ENCODE measurements at places on chromosomes 13 and 19.

GRCh38 chr19:41376241-41376997 is at the start of gene TMEM91:
Gene TMEM91 (plus strand): TSS chr19:41376533. CDS start chr19:41378310, 1,777 bp downstream.
- peak; percentile 46 for DNase-seq

DNA sequence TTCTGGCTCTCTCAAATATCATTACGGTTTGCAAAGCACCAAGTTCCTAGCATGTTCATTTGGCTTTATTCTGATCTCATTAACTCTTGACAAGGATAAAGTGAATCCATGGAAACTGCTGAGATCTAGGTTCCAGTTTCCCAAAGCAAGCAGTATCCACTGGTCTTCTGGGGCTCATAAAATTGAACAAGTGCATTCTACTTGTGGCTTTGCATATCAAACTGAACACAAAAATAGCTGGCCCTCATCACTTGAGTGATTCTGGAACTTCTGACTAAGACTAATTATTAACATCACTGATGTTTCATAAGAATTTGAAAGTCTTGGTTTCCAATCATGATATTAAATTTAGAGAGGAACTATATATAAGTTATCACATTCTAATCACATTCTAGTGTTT is 6.3 kb upstream of the KCTD12 start:
- no peak for DNase-seq

DNA sequence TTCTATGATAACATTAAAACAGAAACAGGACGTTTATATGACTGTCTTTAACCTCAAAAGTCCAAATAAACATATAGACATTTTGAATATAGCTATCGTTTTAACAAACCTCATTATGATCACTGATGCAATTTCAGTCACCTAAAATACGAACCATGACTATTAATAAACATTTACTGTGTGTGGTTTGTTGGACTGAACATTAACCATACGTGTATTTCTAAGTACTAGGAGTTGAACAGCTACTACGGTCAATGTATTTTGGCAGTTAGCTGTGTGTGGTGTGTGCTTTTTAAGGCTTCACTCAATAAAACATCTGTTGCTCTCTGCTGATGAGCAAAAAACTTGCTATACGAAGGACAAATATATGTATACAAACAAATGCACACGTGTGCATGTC is 281.4 kb downstream of the ABCC4 start:
- no peak for DNase-seq

- no peak for DNase-seq
Observed at GRCh38 chr19:47754206-47755064, 9.1 kb downstream of the NOP53 start.

DNA sequence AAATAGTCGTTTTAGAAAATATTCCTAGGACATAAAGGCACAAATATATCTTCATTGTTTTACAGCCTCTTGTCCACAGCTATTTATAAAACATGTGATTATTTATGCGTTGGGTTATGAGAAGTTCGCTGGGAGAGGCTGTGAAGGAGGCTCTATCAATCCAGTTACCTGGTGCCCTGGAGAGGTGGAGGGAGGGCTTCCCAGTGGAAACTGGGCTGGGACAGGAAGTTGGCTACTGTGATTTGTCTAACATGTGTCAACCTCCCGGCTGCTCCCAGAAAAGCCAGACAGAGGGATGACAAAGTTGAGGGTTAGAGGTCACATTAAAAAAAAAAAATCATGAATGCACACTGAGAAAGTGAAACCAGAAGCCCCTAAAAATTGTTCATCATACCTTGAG is 346.5 kb downstream of the ZNF536 start:
- DNase-seq: no peak

- peak; percentile 78 for DNase-seq
Observed at GRCh38 chr19:48630296-48631063, 6.7 kb downstream of the DBP start.

DNA sequence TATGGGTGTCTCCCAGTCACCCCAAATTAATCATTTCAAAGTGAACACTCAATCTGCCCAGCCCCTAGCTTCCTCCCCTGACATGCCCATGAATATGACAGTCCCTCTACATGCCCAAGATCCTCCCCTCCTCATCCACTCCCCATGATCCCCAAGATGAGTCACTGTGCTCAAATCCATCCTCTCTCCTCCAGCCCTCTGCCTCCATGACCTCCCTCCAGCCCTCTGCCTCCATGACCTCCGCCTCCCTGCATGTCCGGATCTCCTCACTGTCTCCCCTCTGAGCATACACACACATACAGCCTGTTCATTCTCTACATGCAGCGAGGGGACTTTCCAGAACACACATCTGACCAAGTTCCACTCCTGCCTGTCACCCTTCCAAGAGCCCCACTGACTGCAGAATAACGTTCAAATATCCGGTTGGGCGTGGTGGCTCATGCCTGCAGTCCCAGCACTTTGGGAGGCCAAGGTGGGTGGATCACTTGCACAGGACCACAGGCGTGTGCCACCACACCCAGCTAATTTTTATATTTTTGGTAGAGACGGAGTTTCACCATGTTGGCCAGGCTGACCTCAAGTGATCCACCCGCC is 18.4 kb upstream of the FEM1A start:
- no peak for DNase-seq

GRCh38 chr13:52345048-52345447 is 60.9 kb downstream of the THSD1 start:
- no peak for DNase-seq

DNA sequence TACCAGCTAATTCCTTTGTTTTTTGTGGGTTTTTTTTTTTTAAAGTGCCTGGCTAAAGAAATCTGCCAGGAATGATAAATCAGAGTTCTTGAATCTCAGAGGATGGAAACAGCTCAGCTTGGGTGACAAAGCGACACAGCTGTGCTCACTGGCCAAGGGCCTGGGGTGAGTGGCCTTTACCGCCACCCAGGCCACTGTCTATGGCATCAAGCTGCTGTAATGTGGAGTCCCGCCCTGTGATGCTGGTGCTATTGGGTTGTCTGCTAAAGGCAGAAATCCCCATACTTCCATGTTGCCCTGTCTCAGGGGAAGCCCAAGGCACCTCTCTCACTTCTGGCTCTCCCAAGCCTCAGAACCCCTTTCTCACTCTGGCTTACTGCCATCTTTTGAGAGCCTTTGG is 82.6 kb upstream of the FARP1 start:
- no peak for DNase-seq

- no peak for DNase-seq
Observed at GRCh38 chr19:35044317-35045117, 3.0 kb downstream of the HPN start.

DNA sequence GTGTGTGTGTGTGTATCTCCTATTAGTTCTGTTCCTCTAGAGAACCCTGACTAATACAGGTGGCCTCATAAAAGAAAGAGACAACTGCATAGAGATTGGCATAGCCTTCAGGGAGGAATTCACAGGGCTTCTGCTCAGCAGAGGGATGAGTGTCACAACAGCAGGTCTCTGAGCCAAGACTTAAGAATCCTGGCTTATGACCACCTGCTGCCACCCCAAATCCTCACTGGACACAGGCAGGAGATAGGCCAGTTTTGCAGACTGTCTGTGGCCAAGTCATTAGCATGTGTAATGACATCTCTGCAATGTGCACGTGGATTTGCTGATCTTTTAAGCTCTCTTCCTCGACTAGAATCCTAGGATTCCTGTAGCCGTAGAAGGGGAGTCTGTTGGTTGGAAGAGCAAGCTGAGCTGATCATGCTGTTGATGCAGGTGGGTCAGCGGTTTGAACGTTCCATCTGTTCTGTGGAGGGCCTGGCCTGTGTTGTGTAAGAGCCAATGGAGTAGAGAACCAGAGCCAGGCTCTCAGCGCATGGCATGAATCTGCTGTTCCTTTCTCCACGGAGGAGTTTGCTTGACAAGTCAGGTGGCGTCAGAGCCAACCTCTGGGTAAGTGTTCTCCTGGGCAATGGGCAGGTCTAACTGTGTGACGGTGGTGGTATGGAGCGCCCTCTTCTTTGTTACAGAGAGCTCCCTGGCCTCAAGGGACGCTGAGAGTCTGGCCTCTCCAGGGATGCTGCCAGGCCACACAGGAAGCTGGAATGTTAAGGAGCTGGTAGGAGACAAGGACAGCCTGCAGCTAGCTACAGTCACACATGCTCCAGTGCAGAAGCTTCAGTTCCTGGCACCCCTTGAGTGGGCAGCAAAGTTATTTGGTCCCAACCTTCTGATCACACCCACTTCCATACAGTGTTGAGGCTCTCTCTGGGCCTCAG is 503.1 kb downstream of the FOXO1 start:
- DNase-seq: peak; percentile 47

DNA sequence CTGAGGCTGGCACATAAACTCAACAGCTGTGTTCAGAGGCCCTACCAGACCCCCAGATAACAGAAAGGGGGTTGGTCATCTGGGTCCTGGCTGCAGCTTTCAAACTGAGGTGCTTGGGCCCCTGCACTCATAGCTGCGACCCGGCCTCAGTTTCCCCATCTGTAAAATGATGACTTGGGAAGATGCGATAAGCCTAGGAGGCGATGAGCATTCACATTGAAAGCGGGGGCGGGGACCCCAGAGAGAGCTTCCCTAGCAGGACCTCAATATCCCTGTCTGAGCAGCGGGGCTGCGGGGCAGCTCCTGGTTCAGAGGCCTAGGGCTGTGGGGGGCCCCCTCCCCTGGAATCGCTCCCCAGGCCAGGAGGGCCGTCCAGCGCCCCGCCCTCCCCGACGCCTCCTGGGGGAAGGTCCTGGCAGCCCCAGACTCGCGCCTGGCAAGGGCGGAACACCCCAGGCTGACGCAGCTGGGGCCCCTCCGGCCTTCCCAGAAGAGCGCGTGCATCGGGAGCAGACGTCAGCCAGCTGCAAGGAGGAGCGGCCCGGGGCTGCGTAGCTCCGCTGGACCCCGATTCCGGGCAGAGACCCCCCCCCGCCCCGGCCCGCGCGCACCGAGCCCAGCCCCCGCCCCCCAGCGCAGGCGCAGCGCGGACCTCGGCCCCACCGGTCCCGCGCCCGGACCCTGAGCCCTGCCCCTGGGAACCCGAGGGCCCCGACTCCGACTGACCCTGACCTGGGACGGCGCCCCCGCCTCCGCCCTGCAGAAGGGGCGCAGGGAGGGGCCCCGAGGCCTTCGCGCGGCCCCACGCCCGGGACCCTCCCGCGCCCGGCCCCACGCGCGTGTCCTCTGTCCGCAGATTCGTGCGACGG is 3.5 kb downstream of the FSTL3 start:
- DNase-seq: peak; percentile 91

- peak; percentile 56 for DNase-seq
Observed at GRCh38 chr13:113854238-113855011, 9.5 kb downstream of the GAS6 start.

GRCh38 chr13:95902741-95903140 is 150.5 kb downstream of the UGGT2 start:
- no peak for DNase-seq

GRCh38 chr19:13355356-13355755 is 150.9 kb downstream of the CACNA1A start:
- no peak for DNase-seq

GRCh38 chr13:110336681-110337080 is 29.6 kb downstream of the COL4A2 start:
- no peak for DNase-seq

DNA sequence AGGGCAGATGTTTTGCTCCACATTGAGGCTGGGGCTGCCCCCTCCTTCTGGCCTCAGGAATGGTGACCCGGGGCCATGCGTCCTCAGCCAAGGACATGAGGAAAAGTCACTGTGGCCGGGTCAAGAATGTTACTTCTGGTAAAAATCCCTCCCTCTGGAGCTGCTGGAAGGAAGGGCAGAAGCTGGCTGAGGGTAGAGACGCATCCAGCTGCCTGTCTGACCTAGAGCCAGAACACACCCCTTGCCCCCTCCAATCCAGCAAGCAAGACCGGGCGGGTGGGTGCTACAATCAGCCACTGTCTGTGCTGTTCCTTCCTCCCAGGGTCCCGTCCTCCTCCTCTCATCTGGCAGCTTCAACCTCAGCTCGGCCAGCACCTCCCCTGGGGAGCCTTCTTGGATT is 59.0 kb downstream of the PTPRS start:
- peak; percentile 66 for DNase-seq

- no peak for DNase-seq
Observed at GRCh38 chr19:3738477-3739220, 22.8 kb downstream of the APBA3 start.

DNA sequence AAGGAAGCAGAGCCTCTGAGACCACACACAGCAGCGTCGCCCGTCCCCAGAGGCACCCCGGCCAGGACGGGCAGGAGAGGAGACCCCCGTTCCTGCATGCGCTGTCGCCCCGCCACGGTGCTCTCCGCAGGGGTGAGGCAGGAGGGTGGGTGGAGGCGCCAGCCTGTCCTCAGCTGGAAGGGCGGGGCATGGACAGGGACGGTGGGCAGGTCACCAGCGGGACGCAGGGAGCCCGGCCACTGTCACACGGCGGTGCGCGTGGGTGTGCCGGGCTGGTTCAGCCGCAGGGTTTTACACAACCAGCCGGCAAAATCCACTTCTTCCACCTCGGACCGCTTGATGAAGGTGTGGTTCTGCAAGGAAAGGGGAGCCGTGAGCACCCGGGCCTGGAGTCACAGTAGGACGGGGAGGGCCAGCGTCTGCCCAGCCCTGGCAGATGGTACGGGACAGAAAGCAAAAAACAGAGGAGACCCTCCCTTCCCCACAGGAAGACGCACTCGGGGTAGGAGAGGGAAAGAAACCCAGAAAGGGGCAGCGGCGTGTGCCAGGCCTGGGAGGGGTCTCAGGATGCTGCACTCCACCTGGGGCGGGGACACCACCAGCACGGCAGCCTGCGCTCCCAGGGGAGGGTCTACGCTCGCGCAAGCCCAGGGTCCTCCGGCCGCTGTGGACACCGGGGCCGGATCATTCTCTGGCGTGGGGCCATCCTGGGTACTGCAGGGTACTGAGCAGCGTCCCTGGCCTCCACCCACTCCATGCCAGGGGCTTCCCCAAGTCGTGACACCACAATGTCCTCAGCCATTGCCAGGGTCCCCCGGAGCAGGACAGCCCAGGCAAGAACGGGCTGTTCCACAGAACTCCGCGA is 23.9 kb upstream of the ZBTB7A start:
- DNase-seq: no peak
